ENCODE measurements at places on chromosomes 5 and 9.
A peak's percentile ranks its signal among the peaks of the same experiment; 100 is the strongest.

DNA sequence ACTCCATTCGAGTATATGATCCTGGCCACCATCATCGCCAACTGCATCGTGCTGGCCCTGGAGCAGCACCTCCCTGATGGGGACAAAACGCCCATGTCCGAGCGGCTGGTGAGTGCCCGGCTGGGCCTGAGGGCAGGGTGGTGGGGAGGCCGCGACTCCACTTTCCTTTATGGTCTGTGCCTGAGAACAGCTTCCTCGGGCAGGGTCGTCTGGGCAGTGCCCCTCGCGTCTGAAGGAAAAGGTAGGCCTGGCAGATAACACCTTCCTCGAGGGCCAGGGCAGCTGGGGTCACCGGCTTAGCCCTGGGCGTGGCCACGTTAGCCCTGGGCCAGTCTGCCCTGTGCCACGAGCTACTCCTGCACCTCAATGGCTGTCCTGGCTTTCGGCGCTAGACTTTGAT is 1.5 kb downstream of the CACNA1B start:
- no peak for DNase-seq

DNA sequence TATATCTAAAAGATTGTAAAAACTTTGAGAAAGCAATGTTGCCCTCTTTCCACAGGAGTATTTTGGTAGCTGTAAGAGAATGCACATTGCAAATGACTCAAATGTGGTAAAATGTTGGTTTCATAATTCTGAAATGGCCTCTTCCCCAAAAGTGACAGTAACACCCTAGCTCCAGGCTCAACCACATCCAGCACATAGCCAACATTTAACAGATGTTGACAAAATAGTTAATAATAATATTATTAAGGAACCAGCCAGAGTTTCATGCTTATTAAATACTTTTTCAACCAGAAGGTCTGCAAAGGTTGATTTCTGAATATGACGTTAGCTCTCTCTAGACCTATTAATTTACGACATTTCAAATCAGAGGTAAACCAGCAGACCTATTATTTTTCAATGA is 1.3 kb downstream of the ANXA1 start:
- DNase-seq: no peak

DNA sequence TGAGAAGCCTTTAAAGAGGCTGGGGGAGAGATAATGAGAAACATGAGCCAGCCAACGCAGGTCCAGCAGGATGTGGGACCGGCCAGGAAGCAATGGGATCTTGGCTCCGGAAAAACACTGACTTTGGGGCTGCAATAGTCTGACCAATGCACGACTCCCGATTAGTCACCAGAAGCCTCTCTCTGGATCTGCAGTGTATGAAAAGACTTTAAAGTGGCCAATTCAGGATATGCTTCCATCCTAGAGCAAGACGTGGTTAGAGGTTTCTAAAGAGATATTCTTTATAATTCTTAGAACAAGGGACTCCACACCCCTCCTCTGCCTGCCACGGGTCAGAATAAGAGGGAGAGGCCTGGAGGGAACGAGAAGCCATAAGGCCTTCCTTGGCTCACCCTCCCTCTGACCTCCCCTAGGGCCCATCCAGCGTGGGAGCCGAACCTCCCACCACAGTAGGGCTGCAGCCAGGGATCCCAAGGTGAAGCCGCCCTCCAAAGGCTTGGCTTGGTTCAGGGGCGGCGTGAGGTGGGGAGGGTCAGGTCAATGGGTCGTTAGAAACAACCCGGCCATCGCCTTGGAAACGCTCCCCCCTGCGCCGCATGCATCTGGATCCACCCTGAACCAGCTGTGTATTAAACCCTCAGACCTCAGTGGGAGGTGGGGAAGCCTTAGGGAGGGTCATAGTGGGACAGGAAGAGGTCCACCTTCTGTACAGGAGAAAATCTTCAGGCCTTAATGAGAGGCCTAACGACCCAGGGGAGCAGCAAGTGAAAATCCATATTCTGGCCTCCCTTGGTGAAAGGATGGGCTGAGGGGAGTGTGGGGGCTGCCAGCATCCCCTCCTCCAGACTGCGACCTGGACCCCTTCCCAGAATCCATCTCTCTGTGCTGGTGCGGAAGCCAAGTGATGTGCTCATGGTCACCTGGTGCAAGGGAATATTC is 11.1 kb downstream of the FGF1 start:
- no peak for DNase-seq

DNA sequence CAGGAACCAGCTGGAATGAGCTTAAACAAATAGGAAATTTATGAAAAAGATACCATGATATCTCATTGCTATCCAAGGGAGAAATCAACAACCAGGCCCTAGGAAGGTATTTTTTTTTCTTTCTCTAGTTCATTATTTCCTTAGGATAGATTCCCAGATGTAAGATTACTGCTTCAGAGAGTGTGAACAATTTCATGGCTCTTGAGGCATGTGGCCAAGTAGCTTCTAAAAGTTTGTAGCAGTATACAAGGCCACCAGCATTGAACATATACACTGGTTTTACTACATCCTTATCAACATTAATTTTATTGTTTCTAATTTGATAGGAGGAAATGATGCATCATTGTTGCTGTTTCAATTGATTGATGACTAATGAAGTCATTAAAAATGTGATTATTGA is 201.2 kb downstream of the SREK1 start:
- DNase-seq: no peak

- DNase-seq: no peak
Observed at GRCh38 chr5:151917904-151918303, 6.7 kb downstream of the GLRA1 start.

DNA sequence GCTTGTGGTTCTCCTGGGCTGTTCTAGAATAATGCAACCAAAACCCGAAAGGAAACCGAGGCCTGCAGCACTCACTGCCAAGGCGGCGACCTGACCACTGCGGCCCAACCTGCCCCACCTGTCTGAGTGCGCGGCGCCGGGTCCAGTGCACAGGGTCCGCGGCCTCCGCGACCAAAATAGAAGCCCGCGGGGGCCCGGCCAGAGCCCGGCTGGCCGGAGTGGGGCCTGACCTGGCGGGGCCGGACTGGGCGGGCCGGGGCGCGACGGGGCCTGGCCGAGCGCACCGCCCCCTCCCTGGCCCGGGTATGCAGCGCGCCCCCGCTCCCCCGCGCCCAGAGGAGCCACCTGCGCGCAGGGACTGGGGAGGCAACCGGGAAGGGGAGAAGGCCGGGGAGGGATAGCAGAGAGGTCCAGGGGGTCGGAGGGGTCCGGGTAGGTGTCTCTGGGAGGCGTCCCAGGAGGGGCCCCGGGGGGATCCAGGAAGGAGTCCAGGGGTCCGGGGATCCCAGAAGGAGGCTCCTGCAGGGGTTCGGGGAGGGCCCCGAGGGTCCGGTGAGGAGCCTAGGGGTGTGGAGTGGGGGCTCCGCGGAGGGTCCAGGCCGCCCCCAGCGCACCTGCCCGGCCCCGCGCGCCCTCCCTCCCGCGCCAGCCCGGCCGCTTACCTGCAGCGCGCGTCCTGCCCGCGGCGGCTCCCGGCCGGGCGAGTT is 503 bp downstream of the SEMA4D start:
- no peak for DNase-seq

DNA sequence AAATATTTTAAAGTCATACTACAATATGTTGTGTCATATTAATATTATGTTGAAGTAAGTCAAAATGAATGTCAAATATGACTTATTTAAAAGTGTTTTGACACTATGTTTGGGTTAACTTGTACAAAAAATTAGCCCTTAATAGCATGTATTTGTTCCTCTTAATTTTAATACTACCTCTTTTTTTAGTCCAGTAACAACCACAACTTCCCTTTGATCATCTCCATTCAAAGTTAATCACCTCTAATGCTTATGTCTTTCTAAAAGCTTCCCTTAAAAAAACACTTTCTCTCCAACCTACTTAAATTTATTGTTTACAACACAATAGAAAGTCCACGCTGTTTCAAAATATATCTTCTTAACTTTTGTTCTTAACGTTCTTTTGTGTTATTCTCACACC is 9.6 kb downstream of the SLCO4C1 start:
- DNase-seq: no peak

GRCh38 chr5:174384509-174384947 is 339.0 kb downstream of the NSG2 start:
- DNase-seq: no peak

DNA sequence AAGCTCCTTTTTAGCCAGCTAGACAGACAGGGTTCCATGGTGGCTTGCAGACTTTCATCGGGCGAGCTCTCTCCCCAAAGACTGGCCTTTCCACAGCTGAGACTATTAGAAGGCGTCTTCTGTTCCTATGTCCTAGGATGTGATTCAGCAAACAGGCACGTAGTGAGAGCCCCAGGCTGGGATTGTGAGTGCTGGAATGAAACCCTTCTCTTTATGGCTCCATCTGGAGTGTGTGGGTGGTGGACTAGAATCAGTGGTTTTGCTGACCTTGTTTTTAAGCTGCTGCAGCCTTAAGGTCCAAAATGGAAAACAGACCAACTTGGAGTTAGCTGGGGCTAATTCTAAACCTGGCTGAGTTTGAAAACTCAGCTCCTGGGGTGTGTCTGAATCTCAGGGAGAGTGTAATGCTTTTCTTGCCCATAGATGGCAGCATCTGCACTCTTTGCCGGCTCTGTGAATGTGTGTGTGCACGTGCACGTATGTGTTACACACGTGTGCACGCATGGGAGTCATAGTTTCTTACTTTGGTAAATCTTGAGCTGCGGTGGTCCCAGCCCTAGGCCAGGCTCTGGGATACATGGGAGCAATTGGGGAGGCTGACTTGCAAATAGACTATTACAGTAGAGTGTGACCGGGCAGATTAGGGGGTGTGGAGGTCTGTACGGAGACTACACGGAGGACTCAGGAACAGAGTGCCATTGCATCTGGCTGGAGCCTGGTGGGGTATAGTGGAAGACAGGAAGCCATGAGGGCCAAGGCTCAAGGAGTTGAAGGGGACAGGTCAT is 10.7 kb downstream of the GSN start:
- DNase-seq: peak; percentile 67

DNA sequence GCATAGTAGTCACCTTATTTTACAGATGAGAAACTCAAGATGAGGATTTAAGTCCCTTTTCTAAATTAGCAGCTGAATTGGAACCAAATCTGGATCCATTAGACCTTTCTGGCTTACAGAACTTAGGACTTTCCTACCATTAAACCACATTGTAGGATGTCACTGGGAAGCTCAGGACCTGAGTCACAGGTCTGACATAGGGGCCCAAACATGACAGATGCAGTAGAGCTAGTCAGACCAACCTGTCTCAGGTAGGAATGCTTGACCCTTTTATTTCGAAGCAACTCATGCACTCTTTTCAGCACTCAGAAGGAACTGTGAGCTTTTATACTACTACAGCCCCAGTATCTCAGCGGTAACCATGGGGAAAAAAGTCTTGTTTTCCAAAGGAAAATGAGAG is 2.6 kb downstream of the RAB24 start:
- DNase-seq: no peak

DNA sequence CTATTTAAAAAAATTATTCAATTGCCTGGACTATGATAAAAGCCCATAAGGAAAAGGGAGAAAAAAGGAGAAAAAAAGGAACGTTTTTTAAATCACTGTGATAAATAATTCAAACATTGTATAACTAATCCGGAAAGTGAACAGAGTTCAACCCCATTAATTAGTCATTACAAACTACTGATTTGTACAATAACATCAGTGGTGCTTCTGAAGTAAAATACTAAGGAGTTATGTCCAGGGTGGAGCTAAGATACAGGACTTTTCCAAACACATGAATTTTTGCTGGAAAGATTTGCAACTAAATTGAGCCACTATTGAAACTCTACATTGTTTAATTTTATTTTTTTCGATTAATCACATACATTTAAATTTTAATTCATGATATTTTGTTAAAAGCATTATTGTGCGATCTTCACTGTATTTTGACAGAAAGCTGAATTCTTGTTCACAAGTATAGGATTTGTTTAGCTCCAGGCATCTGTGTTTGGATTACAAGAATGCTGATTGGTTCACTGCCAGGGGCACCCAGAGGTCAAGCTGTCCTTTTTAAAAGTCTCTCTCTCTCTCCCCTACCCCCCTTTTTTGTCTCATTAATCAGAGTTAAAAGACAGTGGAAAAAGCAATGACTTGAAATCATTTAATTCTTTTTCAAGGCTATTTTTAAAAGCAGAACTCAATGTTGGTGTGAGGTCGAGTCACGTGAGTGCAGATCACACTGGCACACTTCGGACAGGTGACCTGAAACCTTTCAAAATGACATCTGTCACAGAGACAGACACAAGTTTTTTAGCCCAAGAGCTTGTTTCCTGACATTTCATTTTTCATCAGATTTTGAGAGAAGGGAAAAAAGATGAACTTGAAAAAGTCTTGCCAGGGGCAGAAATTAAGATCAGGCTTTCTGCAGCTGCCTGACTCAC is 387.3 kb downstream of the NR2F1-AS1 start:
- DNase-seq: no peak

Measured in NCI-H774 (cell line).